Right kidney (tissue), 9 donors: ENCODE measurements at places on chromosomes 3 and 15.

- no peak for DNase-seq
These were observed 44.9 kb upstream of the B3GALNT1 start for GRCh38 chr3:161150001-161150525.

DNA sequence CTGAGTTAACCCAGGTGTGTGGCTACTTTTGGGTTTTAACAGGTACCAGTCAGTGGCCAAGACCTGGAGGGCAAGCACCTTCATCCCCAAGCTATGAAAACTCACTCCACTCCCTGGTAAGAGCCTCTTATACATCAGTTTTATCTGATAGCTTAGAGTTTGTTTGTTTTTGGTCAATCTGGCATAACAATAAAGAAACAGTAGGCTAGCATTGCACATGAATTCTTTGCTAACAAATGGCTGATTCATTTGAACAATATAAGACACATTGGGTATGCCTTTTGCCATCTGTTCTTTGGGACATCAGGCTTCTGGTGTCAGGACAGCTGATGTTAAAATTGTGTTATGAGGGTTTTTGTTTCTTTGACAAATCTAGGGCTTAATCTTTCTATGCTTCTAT, 125.0 kb upstream of the CGNL1 start:
- no peak for DNase-seq

GRCh38 chr15:75779504-75779903, 63.7 kb upstream of the UBE2Q2 start:
- DNase-seq = no peak

GRCh38 chr3:82745544-82745943, 984.1 kb upstream of the GBE1 start:
- DNase-seq = no peak

DNA sequence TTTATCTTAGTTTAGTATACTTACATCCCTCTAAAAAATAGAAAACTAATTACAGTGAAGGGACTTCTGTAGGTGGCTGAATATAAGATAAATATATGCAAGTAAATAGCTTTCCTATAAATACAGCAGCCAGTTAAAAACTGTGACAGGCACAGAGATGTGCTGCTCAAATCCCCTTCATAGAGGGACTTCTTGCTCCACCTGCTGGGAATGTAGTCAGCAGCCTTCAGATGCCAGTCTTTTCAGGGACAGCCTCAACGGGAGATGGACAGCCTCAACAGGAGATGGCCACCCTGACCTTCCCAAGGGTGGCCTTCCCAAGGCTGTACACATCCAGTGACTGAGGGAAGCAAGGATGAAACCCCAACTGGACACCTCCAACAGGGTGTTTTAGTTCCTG, 15.7 kb upstream of the PRR23E start:
- DNase-seq = no peak

DNA sequence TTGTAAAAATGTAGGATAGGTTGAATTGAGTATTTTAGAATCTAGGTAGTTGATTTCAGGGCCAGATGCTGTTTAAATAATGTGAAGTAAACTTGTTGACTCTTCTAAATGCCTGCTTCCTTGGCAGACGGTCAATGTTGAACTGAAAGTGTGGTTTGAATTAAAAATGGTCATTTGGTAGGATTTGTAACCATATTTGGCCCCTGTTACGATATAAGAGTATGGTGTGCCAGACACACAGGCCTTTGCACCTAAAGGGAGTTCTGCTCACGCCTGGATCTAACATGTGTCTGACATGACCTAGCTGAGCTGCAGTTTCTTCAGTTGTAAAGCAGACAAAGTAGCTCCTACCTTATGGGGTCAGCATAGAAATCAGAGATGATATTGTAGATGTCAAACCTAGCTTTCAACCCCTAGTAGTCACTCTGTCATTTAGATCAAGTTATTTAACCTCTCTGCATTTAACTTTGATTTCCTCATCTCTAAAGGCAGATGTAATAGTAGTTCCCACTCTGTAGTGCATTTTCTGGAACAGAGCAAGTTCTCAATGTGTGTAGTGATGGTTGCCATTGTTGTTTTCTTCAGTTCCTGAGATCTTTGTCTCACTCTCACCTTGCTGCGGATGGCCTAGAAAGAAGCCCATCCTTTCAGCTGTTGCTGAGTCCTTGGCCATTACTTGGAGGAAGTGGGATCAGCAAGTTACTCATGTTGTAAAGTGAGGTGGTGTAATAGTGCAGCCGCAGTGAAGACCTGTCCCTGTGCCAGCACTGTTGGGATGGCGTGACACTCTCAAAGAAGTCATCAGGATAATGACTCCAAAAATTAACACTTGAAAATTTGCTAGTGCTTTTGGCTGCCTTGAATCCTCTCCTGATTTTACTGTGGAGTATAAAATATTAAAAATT, 90.2 kb downstream of the GHSR start:
- DNase-seq = no peak

GRCh38 chr3:61855211-61855610, 293.8 kb downstream of the PTPRG start:
- DNase-seq = no peak

GRCh38 chr15:74432968-74433591, 678 bp downstream of the SEMA7A start:
- DNase-seq = no peak

DNA sequence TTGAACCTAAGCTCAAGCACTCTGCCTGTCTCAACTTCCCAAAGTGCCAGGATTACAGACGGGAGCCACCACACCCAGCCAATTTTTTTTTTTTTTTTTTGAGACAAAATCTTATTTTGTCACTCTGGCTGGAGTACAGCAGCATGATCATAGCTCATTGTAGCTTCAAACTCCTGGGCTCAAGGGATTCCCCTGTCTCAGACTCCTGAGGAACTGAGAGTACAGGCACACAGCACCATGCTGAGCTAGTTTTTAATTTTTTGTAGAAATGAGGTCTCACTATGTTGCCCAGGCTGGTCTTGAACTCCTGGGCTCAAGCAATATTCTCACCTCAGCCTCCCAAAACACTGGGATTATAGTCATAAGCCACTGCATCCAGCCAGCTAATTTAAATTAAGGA, 36.8 kb upstream of the SUCLG2 start:
- DNase-seq = no peak

DNA sequence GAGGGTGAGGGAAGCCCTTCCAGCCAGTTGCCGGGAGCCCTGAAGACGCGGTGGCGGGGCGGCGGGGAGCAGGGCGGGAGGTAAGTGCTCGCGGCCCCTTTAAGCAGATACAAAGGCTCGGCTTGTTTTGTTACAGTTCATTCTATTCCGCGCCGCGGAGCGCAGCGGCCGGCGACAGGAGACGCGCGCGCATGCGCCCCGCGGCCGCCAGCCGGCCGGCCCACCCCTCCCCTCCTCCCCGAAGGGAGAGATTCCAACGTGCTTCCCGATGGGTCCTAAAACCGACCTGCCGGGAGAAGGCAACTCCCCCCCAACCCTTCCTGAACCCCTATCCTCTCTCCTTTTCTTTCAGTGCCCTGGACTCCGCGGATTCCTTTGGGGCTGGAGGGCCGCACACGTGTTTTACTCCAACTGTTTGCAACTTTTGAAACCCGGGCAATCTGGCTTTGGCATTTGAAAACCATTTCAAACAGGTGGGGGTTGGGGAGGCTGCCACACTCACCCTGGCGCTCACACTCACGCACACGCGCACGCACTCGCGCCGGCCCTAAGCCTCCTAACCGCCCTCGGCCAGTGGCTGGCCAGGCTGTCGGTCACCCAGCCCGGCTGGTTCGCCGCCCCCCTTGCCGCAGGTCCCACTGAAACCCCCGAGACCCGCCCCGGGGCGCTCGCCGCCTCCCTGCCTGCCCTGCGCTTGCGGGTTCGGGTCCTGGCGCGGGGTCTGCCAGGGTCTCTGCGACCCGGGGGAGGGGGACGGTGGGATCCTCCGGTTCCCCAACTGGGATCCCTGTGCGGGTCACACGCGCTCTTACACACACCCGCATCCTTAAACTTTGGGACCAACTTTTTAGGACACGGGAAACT, at the start of gene MAGI1:
TSS of gene MAGI1 (minus strand) at position 193 of the 864 bp plus-strand sequence. CDS start 610 bp downstream, outside the sequence.
- peak; percentile 96 for DNase-seq
